ENCODE measurements at places on chromosomes 4 and X. TPM values are rescaled to one million over a fixed set of nuclear protein-coding genes. Genes with fewer than 3 reads are reported as not detected.

Gene EMCN
- 127 TPM for total RNA-seq

Gene PGK1
- total RNA-seq = 284 TPM

Gene HS3ST1
- 0.17 TPM for total RNA-seq

Gene POU4F2
- total RNA-seq = not detected

Gene FAM200B
- total RNA-seq = 33.0 TPM

Gene MAGEA2
- not detected for total RNA-seq

Gene USP17L10
- not detected for total RNA-seq

DNA sequence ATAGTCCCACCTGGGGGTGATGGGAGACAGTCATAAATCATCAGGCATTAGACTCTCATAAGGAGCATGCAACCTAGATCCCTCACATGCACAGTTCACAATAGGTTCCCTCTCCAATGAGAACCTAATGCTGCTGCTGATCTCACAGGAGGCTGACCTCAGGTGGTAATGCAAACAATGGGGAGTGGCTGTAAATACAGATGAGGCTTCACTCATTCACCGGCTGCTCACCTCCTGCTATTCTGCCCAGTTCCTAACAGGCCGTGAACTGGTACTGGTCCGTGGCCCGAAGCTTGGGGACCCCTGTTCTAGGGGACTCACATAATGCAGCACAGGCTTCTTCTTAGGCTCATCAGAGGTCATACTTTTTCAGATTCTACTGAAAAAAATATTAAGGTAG is 625.9 kb upstream of the AGA start:
- no peak for DNase-seq

DNA sequence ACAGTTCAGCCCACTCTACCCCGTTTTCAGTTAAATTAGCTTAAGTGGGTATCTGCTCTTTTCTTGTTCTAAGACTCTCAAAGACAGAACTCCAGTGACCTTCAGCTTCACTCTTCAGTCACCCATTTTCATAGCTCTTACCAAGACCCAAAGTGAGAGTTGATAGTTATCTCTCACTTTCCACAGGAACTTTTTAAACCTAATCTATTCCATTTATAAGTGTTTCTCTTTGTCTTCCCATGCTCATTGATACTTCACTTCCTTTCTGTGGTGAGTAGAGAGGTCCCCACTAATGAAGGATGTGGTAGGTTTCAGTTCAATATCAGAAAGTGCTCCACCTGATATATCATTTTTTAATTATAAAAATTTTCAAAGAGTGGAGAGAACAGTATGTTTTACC is 33.4 kb downstream of the COX18 start:
- no peak for DNase-seq

DNA sequence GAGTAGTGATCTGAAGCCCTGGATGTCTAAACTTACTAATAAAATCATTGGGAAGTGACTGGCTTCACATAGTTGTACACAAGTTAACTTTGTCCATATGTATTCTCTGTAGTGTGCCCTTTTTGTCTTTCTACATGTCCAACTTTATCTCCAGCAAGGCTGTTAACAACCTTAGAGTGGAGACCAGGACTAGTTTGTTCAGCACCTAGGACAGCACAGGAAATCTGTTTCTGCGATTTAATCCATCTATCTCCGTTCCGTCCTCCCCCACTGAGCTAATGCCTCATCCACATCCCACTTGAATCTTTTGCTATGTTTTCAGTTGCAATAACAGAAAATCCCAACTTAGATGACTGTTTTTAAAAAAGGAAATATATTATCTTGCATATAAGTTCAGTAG is 3.4 kb upstream of the ARR3 start:
- DNase-seq = peak; percentile 0

- no peak for DNase-seq
Observed at GRCh38 chrX:132776486-132777210, 181.8 kb downstream of the HS6ST2 start.

- no peak for DNase-seq
Observed at GRCh38 chr4:106762666-106763443, 273.3 kb downstream of the DKK2 start.

GRCh38 chrX:7266288-7266687 is 118.3 kb upstream of the PUDP start:
- DNase-seq = no peak

DNA sequence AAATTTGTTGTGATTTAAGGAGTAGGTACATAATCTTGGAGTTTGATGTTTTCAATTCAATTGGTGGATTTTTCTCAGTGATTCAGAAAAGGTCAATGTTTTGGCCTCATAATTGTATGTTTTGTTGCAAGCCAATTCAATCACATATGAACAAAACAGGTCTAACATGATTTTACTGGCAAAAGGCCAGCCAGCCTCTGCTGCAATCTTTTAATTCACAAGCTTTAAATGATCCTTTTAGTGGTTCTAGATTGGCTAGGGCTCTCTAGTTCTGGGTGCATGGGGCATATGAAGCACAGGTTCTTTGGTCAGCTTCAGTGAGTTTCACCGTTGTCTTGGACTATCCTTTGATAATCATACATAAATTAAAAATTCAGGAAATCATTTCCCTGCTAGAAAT is 19.2 kb upstream of the SLC6A14 start:
- DNase-seq = no peak

DNA sequence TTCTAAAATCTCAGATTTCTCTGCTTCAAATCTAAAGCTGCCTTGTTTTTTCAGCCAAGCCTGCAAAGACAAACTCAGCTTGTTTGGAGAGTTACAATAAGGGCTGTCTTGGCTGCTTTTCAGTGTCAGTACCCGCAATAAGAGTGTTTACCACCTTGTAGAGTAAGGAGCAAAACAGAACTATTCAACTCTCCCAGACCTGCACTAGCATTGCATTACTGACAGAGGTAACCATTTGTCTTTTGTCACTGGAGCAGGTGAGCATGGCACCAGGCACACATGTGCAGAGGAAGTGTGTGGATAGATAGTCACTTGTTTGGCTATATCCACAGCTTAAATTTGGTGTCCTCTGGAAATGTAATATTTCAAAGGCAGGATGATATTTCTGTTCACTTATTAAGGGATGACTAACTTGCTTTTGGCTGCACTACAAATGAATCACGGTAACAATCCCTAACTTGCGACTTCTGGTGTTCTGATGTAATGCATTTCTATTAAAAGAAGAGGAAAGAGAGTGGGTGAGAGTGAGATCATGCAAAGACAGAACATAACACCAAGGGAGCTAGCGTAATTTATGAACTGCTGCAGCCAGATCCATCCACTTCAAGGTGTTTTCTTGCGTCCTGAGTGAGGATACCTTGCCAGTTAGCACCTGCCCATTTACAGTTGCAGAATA is 38.6 kb downstream of the PTCHD1 start:
- DNase-seq = peak; percentile 11

DNA sequence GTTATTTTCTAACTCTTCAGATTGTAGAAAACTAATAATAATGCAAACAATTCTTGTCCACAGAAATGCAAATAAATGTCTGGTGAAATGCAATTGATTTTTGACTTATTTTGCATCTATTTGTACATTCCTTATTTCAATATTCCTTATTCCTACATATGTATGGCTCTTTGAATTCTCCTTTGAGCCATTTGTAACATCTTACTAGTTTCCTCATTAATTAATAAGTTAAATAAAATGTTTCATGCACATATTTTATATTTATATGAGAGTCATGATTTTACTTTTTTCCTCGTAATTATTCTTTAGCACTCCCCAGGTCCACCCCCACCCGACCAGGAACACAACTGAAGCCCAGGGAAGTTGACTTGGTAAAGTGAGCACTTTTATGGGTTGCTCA is 2.7 kb upstream of the FTHL17 start:
- no peak for DNase-seq
